ENCODE measurements at places on chromosomes 11 and 22. TPM values are rescaled to one million over a fixed set of nuclear protein-coding genes. Genes with fewer than 3 reads are reported as not detected.

DNA sequence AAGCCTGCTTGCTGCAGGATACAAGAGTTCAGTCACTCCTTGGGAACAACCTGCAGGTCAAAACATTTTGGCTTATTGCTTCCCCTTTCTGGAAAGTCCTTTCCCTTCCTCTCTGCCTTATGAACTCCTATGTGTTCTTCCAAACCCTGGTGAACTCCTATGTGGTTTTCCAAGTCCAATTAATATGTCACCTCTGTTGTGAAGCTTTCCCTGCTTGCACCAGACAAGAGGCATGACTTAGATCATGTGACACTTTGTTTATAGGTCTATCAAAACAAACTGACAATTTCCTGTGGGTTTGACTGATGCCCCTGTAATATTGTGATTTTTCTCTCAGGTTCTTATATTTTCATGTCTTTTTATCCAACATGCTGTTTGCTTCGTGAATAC lies 64.2 kb downstream of the ENDOD1 start:
- DNase-seq, result no peak

- DNase-seq, result no peak
Observed at GRCh38 chr22:42637555-42637954, 2.8 kb downstream of the ATP5MGL start.

GRCh38 chr11:55942785-55943392 lies 6.7 kb upstream of the OR5I1 start:
- peak; percentile 57 for DNase-seq

BATF2 gene
- 0.79 TPM for total RNA-seq

- DNase-seq, result no peak
Observed at GRCh38 chr22:31739795-31740201, 10.1 kb downstream of the PRR14L start.

DNA sequence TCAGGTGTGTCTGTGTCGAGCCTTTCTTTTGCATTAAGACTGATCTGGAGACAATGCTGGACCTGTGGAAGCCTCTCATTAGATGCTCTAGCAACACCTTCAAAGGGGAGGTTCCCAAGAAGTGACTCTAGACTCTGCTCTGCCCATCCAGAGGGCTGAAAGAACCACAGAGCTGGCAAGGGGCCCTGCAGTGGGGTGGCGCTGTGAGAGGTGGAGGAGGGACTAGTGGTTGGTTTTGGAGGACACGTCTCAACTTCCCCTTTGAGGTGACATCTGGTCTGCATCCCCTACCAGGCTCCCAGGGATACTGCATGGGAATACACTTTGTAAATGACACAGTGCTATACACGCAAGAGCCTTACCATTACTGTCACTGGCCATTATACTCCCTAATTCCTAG lies 34.2 kb upstream of the SYT13 start:
- no peak for DNase-seq

- no peak for DNase-seq
Observed at GRCh38 chr11:17793642-17794170, 59.1 kb downstream of the KCNC1 start.

DNA sequence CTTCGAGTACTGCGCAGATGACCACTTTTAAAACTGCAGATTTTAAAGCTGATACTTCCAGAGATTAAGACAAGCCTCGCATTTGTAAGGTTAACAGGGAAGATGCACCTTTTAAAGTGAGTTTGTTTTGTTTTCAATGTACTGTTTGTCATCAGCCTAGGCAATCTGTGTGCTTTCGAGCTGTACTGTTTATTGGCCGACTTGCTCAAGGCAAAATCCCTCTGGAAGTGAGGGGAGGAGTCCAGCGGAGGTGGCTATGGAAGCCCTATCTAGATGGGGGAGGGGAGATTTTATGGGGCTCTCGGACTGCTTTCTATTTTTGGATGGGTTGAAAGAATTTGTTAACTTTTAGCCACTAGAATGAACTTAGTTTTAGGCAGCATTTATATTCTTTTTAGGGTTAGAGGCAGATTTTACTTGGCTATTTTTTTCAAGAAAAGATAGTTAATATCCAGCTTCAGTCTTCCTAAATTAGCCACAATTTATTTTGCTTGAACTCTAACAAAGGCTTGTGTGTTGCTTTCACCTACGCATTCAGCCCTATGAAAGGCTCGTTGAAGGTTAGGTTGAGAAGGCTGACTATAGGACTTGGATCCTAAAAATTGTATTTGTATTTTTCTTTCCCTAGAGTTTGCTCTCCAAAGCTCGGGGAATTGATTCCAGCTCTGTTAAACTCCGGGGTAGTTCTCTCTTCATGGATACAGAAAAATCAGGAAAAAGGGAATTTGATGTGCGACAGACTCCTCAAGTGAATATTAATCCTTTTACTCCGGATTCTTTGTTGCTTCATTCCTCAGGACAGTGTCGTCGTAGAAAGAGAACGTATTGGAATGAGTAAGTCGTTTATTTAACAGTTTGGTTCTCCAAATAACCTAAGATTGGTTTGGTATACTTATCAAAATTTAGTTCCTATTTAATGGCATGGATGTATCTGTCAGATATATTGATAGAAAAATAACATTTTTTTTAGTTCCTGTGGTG lies 2.1 kb downstream of the WEE1 start:
- peak; percentile 83 for DNase-seq

ZFP91 gene
- total RNA-seq, result 37.5 TPM

RRP7A gene
- total RNA-seq, result 72.2 TPM

MS4A7 gene
- total RNA-seq, result not detected

TMPRSS4 gene
- 86.4 TPM for total RNA-seq

- DNase-seq, result no peak
Observed at GRCh38 chr22:41935015-41935351, 8.4 kb upstream of the TNFRSF13C start.

GRCh38 chr11:112613051-112613972 lies 347.9 kb upstream of the NCAM1 start:
- DNase-seq, result no peak

OR2AG1 gene
- not detected for total RNA-seq

DNA sequence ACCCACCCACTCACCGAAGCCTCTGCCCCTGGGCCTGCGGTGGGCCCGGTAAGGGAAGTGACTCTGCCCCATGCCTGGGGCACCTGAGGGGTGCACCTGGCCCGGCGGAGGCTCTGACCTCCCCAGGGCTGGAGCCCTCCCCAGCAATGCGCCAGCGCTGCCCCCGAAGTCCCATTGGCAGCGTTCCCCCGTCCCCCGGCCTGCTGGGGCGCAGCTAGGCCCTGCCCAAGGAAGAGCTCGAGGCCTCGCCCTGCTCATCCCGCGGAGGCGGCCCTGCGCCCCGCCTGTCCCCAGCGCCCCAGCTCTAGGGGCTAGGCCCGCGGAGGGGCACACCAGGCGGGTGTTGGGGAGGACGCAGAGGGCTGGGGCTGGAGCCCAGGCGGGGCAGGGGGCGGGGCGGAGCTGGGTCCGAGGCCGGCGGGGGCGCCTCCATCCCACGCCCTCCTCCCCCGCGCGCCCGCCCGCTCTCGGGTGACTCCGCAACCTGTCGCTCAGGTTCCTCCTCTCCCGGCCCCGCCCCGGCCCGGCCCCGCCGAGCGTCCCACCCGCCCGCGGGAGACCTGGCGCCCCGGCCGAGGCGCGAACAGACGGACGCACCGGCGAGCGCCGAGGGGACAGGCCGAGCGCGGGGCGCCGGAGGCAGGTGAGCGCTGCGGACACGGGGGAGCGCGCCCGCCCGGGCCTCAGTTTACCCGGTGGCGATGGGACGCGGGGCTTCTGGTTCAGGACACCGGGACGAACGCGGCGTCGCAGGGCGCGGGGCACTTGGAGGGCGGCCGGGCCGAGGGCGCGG lies at the start of gene EPS8L2:
EPS8L2 (plus strand) TSS at position 586 of the 793 bp plus-strand sequence. CDS start 3,177 bp downstream, outside the sequence.
- DNase-seq, result peak; percentile 80

DNA sequence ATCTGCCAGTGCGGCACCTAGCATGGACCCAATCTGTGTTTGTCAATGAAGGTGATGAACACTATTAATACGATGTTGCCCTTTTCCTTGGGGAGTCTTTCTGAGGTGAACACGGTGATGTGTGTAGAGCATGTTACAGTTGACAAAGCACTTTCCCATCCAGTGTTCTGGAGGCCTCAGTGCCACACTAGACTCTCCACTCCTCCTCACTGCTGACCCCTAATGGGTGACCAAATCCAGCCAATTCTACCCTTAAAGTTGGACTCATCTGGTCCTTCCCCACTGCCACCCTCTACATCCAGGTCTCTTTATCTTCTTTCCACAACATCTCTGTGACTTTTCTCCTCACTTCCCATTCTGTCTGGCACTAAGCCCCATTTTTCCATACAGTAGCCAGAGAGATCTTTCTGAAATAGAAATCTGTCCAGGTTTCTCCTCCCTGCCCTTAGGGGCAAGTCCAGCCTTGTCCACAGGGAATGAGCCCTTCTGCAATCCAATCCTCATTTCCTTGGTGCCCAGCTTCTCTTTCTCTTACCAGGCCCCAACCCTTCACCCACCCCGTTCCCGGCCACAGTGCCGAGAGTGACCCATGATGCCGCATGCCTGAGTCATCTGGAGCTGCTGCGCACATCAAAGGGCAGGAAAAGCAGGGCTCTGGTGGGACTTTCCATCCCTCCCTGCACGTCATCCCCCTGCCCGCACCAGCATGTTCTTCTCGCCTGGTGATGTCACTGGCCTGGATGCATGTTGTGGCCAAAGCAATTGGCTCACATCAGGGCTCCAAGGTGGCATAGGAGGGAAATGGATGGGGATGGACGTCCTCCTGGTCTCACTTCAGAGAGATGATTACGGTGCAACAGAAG lies 64.2 kb downstream of the RASSF10 start:
- no peak for DNase-seq

GRCh38 chr22:24841261-24841660 lies 35.2 kb downstream of the SGSM1 start:
- no peak for DNase-seq

DNA sequence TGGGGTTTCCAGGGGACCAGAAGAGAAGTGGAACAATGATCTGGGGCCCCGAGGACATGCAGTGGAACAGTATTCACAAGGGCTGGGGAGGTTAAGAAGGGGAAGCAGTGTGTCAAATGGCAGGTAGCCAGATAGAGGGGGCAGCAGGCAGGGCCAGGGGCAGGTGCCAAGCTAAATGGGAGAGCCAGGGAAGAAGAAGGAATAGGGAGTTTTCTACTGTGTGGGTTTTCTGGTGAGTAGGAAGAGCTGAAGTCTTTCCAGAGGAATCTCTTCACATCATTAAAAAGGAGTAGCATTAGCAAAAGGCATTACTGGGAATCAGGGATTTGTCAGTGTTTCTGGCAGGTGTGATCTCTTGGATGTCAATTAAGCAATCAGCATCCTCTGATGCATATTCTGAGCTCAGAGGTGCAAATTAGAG lies 55.8 kb downstream of the IRAG1 start:
- no peak for DNase-seq

DNA sequence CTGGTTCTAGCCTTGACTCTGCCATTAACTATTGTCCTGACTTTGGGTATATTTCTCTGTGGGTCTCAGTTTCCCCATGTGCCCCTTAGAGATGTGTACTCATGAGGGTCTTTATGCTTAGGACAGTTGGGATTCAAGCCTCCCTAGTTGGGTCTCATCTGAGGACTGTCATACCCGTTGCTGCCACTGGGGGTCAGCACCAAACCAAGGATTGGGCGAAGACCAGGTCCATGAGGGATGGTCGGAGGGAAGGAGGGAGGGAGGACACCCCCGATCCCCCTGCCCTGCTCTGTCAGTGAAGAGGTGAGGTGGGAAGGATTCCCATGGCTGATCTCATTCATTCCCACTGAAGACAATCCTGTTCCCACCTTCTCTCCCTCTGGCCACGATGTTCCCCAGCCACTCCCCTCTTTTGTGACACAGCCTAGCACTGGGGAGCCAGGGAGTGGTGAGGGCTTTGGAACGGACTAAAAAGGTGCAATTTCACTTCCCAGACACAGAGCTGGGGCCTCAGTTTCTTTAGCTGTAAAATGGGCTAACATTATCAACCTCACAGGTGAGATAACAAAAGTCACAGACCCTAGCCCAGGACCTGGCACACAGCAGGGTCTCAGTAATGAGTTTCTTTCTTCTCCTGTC lies 12.4 kb upstream of the KLHL35 start:
- peak; percentile 92 for DNase-seq

GRCh38 chr11:18700375-18700774 lies 1.8 kb downstream of the TMEM86A start:
- no peak for DNase-seq

DNA sequence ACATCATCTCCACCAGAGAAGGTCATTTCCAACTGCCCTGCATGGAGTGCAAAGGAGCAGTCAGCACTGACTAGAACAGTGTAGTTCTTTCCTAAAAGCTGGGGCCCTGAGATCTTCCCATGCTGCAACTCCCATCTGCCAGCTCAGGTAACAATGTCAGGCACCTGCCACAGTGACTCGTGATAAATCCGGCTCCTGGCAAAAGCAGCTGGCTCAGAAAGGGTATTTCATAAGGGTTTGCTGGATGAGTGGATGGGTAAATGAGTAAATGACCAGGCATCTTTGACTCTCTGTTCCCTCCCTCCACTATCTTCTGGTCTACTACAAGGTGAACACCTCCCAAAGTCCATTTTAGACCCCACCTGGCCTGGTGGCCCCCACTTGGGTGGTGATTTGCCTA lies 403.6 kb downstream of the NXPE2 start:
- no peak for DNase-seq

- no peak for DNase-seq
Observed at GRCh38 chr11:131248588-131248987, 121.8 kb upstream of the NTM start.

- DNase-seq, result no peak
Observed at GRCh38 chr22:23836692-23837495, 1.9 kb downstream of the DERL3 start.

DNA sequence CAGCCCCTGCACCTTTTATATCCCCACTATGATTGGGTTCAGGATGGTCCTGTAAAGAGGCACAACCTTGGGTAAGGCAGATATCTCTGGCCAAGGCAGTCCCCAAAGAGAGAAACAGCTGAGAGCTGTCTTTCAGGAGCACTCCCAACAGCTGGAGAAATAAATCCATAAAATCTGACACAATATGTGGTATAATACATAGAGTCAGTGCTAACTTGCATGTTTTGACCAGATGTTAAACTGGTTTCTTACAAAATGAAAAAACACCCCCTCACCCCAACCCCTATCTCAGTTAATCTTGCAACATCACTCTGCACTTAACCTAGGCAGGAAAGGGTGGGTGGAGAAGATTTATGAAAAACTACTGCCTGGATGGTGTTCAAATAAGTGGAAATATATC lies 44.0 kb upstream of the C11orf87 start:
- DNase-seq, result no peak

DDT gene
- 121 TPM for total RNA-seq

DNA sequence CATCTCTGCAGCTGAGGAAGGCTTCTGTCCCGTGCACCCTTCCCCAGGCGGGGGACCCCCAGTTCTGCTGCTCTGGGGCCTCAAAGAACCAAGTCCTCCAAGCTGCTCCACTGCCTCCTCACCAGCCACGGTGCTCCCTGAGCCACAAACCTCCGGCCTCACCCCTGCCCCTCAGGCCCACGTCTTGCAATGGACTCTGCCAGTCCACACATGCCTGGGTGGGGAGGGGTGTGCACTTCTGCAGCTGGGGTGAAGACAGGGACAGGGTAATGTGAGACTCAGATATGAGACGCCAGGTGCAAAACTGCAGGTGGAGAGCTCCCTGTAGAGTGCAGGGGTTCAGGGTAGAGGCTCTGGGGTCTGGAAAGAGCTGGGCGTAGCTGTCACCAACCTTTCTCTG lies 3.2 kb upstream of the PTDSS2 start:
- no peak for DNase-seq

- no peak for DNase-seq
Observed at GRCh38 chr11:62127941-62128770, 4.3 kb downstream of the INCENP start.

GRCh38 chr11:76692956-76693355 lies 22.4 kb upstream of the LRRC32 start:
- DNase-seq, result no peak

AP2A2 gene
- 122 TPM for total RNA-seq

Measured in Caco-2 (cell line).